NCI-H526 (cell line): ENCODE measurements at places on chromosomes 3 and 15.

DNA sequence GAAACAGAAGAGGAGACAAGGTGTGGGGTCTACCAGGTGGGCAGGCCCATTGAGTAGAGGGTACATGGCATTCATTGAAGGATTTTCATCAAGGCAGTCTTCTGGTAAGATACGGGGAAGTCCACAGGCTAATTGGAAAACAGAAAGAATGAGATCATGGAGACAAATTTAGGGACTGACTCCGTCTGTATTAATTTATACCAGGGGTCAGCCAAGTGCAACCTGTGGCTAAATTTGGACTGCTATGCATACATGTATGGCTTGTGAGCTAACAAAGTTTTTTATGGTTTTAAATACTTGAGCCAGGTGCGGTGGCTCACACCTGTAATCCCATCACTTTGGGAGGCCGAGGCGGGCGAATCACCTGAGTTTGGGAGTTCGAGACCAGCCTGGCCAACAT lies 21.1 kb upstream of the SNRPN start:
- DNase-seq = no peak

DNA sequence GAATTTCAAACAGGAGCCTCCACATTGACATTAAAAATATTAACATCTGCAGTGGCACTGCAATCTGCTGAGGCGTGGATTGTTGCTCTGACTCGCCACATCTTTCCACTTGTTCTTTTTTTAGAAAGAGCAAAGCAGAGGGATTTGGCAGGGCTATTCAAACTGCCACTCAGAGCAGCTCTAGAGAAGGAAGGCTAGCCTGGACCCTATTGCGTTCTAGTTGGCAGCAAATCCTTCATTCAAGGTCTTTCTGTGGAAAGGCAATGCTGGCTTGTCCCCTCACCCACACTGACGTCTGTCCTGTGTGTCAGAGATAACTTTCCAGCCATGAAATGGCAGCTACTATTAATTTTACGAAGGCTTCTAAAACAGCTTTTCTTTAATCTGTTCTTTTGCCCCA lies 483.2 kb upstream of the SGO1 start:
- no peak for DNase-seq

DNA sequence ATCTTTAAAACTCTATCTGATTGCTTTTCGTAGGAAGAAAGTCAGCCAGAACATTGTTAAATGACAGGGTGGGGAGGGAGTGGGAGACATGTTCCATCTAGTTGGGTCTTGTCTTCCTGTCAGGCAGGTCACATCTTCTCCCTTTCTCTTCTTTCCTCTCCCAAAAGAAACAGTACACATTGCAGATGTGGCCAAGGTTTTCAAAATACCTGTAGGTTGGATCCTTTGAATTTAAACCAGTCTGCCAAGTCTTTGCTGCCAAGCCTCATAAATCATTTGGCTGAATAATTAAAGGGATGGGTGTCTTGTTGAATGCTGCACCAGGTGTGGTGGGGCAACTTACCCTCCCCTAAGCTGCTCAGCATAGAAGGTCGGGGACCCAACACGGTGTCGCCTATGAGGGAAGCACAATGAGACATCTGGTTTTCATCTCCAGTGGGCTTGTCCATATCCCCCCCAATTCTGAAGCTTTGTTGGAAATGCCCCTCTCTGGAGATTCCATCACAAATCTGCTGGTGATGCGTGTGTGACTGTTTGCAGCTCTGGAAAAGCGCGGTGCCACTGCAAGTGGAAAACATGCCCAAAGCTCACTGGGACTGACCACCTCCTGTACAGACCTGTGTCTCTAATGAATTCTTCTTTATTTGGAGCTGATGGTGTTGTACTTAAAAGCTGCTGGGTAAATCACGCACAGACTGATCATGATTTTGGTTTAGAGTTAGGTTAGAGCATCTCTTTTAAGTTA lies 112.6 kb downstream of the FILIP1L start:
- DNase-seq = no peak

- DNase-seq = no peak
Observed at GRCh38 chr3:162718697-162719096, 1222.1 kb downstream of the OTOL1 start.

- DNase-seq = no peak
Observed at GRCh38 chr3:9224490-9224889, 25.0 kb downstream of the SRGAP3 start.

GRCh38 chr15:36841193-36841592 lies 259.2 kb downstream of the MEIS2 start:
- no peak for DNase-seq

GRCh38 chr15:84878504-84878903 lies 6.0 kb upstream of the SLC28A1 start:
- DNase-seq = peak; percentile 53

GRCh38 chr15:55401786-55402246 lies 6.3 kb downstream of the CCPG1 start:
- DNase-seq = no peak

GRCh38 chr15:36886191-36886590 lies 214.2 kb downstream of the MEIS2 start:
- DNase-seq = no peak

- no peak for DNase-seq
Observed at GRCh38 chr3:176948151-176948550, 249.1 kb downstream of the TBL1XR1 start.

GRCh38 chr15:75348034-75348561 lies 1.3 kb downstream of the NEIL1 start:
- peak; percentile 40 for DNase-seq

GRCh38 chr3:5766848-5767247 lies 579.3 kb downstream of the EDEM1 start:
- DNase-seq = no peak
